ENCODE measurements at places on chromosomes 1 and 21. TPM values are rescaled to one million over a fixed set of nuclear protein-coding genes. Genes with fewer than 3 reads are reported as not detected.

DNA sequence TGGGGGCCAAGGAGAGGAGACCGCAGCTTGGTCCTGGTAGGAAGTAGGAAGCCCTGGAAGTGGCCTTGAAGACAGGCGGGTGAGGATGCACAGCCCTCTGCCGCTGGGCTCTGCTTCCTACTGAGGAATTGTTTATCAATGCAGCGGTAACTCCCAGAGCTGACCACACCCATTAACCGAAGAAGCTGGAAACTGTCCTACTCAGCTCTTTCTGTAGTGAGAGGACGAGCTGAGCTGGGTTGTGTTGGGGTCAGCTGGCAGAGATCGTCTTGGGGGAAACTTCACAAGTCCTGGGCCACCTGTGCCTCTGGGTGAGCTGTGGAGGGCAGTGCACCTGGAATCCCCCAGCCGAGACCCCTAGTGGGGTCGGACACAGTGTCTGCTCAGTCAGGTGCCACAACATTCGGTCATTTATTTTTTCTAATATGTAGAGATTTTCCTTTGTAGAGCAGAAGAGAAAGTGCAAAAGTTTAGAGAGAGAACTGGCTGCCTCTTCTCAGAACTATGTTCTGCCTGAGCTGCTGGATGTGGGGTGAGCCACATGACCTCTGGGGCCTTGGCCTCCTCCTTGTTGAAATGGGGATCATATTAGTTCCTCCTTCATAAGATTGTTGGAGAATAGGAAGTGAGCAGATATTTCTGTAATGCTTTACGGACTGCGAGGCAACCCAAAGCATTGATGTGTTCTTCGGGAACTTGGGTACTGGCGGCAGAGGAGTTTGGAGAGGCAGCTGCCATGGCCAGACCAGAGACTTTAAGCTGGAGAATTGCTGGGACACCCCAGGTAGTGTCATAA, 3.6 kb downstream of the NECAP2 start:
- no peaks in the 10 kb centered on the region for H3K27me3 ChIP-seq
- DNase-seq: no peak
- peaks cover 2% of the 10 kb centered on the region for H3K36me3 ChIP-seq
- peak overlapping the region; percentile 51 for H3K27ac ChIP-seq
- no peak overlapping the region for H3K4me3 ChIP-seq

- no peaks in the 10 kb centered on the region for H3K36me3 ChIP-seq
- DNase-seq: no peak
- no peak overlapping the region for H3K4me3 ChIP-seq
- no peaks in the 10 kb centered on the region for H3K27me3 ChIP-seq
- H3K4me1 ChIP-seq: peaks cover 33% of the 10 kb centered on the region
These were observed 10.4 kb downstream of the CAMTA1 start for GRCh38 chr1:6795661-6796060.

B3GALNT2 gene
- 7.7 TPM for total RNA-seq

GBP4 gene
- 27.2 TPM for total RNA-seq

MDM4 gene
- total RNA-seq: 272 TPM

PLA2G2C gene
- not detected for total RNA-seq

DNA sequence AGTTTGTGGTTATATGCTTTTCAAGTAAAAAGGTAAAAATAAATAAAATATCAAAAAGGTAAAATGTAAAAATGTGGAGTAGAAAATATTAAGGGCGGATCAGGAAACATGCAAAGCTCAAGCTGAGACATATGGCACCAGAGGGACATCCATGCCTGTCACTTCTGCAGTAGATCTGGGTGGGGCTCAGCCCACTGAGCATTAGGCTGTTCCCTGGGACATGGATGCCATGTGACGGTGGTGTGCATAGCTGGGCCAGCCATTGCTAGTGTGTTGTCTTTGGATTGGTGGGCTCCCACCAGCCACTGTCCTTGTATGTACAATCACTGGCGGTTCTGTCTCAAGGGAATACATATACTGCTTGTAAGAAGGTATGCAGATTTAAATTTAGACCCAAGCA, 3.0 kb downstream of the TTC13 start:
- peak overlapping the region; percentile 34 for H3K4me3 ChIP-seq
- DNase-seq: no peak
- H3K27ac ChIP-seq: peak overlapping the region; percentile 99
- H3K27me3 ChIP-seq: no peaks in the 10 kb centered on the region

GRCh38 chr1:30638811-30639210, 84.6 kb downstream of the MATN1 start:
- no peaks in the 10 kb centered on the region for H3K4me1 ChIP-seq
- H3K36me3 ChIP-seq: no peaks in the 10 kb centered on the region
- H3K4me3 ChIP-seq: no peak overlapping the region
- H3K27ac ChIP-seq: no peak overlapping the region
- no peak for DNase-seq

THEM5 gene
- total RNA-seq: not detected
